ENCODE measurements at places on chromosomes 6 and 20.

DNA sequence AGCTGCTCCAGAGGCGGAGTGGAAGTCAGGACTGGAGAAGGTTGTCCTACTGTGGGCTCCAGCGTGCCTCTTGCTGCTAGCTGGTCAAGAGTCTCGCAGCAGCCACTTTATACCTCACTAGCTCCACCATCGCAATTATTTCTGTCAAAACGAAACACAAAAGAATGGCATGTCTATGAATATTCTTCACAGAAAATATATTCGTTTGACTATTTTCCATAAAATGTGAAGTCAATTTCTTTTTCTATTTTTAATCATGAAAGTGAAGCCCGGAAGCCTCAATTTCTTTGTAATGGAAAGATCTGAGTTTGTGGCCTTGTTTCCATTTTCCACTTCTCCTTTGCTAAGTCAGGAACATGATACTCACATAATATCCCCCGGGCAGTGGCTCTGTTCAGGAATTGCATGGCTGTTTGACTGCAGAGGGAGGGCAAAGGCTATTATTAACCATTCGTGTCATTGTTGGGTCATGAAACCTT is 51.7 kb downstream of the DTD1 start:
- DNase-seq: no peak

GRCh38 chr20:14334306-14334930 is 3.0 kb downstream of the FLRT3 start:
- DNase-seq: peak; percentile 62

GRCh38 chr6:15663130-15663871 is 473 bp upstream of the DTNBP1 start:
- no peak for DNase-seq

- DNase-seq: no peak
Observed at GRCh38 chr20:60695226-60696000, 556.6 kb upstream of the CDH4 start.

GRCh38 chr6:69542494-69542893 is 254.3 kb downstream of the LMBRD1 start:
- peak; percentile 35 for DNase-seq

GRCh38 chr6:26056583-26057350 is 30.5 kb upstream of the HFE start:
- DNase-seq: peak; percentile 32

GRCh38 chr20:49448917-49449316 is 33.6 kb downstream of the KCNB1 start:
- peak; percentile 7 for DNase-seq

GRCh38 chr20:48723308-48724264 is 104.2 kb downstream of the PREX1 start:
- no peak for DNase-seq

- no peak for DNase-seq
Observed at GRCh38 chr6:119330520-119331113, 18.9 kb downstream of the MAN1A1 start.

DNA sequence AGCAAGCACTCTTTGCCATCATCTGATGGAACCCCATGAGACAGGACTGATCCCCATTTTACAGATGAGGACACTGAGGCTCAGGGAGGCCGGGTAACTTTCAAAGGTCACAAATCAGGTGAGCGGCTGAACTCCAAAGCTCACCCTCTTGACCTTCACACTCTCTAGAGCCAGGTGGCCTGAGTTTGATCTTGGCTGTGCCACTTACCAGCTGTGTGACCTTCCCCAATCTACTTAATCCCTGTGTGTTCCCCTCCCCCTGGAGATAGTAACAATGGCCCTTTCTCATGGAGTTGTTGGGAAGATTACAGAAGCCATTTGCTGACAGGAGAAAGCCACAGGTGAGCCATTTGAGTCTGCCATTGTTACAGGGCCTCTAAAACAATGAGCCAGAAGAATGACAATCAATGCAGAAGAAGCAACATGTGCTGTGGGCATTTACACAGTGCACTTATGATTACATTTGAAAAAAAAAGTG is 34.5 kb downstream of the BMP7 start:
- no peak for DNase-seq

GRCh38 chr20:63451821-63452220 is 20.6 kb downstream of the KCNQ2 start:
- no peak for DNase-seq

DNA sequence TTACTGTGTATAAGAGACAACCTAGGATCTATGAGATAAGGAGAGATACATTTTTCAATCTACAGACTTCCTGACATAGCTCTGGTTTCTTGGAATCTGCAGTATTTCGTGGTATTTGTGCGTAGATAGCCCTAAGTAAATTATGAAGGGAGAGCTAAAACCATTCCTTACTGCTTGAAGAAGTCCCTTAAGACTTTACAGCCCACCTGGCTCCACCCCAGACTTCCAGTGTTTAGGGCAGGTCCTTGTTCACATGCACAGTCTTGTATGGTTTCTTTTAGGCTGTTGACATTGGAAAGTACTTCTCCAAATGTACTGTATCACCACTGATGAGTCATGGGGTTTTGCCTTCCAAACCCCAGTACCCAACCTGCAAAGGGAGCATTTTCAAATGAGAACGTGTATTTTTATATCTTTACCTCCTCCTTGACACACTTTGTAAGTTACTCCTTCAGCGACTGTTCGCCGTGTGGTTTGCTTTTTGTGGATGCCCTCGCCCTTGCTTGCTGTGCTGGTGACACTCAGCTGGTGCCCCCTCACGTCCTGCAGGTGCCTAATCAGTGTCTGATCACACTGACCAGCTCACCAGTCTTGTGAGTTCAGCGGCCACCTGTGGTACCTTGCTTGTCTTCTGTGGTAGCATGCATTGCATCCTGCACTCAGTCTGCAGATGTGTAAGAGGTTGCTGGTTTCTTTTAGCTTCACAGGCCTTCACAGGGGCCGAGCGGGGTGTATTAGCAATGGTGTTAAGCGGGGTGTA is 73.3 kb downstream of the IGF2R start:
- DNase-seq: no peak

DNA sequence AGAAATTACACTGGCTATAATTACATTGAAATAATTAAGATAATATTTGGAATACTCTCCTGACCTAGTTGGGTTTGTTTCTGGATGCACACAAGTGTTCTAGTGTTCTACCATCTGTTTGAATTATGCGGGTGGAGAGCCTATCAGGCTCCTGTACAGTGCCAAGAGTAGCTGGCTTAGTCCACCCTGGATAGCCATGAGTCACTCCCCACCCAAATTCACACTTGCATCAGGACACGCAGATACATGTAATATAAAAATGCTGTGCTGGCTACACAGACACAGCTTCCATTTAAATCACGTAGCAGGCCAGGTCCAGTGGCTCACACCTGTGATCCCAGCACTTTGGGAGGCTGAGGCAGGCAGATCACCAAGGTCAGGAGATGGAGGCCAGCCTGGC is 686.2 kb upstream of the SLC35B3 start:
- no peak for DNase-seq

Data from MM.1S (cell line).